ENCODE measurements at places on chromosomes 6 and 20.

DNA sequence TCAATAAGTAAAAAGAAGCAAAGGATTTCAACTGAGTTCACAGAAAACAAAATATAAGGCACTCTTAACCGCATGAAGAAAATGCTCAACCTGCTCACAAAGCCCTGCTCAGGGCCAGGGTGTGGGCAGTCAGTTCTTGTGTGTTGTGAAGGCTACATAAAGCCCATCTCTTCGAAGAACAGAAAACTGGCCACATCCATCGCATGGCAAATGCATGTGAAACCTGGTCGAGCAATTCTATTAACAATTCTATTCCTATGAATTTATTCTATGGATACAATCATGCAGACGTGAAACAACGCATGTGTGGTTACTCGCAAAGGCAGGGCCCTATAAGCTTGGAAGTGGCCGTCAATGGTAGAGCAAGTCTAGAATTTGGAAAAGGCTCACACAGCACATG, 110.5 kb downstream of the PSMB1 start:
- DNase-seq, result no peak

DNA sequence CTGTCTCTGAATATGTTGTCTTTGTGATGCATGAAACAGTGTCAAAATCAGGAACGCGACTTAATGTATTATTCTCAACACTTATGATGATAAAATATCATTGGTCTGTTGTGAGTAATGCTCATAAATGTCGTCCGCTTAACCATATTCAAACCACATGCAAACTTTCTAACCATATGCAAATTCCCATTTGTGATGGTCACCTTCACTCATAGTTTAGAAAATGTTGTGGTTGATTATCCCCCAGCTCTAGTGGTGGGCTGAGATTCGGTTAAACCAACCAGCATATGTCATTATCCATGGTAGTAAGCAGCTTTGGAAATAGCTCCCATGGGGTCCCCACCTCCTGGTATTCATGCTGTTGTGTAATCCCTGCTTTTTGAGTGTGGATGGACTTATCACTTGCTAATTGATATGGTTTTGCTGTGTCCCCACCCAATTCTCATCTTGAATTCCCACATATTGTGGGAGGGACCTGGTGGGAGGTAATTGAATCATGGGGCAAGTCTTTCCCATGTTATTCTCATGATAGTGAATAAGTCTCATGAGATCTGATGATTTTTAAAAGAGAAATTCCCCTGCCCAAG, 360.0 kb upstream of the TSHZ2 start:
- no peak for DNase-seq

DNA sequence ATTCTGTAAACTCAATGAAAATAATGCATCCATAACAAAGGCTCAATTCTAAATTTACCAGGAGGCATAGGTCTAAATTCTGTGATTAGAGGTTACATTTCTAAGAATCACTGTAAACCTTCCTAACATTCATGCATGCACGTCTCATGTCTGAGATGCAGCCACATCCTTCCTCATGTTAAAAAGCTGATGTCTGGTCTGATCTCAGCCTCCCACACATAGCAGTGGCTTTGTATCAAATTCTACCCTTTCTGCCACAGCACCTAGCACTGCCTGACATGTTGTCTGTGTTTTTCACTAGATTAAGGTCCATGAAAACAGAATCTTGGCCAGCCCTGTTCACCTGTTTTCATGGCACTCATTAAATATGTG, 171.1 kb downstream of the WDR27 start:
- DNase-seq, result no peak

DNA sequence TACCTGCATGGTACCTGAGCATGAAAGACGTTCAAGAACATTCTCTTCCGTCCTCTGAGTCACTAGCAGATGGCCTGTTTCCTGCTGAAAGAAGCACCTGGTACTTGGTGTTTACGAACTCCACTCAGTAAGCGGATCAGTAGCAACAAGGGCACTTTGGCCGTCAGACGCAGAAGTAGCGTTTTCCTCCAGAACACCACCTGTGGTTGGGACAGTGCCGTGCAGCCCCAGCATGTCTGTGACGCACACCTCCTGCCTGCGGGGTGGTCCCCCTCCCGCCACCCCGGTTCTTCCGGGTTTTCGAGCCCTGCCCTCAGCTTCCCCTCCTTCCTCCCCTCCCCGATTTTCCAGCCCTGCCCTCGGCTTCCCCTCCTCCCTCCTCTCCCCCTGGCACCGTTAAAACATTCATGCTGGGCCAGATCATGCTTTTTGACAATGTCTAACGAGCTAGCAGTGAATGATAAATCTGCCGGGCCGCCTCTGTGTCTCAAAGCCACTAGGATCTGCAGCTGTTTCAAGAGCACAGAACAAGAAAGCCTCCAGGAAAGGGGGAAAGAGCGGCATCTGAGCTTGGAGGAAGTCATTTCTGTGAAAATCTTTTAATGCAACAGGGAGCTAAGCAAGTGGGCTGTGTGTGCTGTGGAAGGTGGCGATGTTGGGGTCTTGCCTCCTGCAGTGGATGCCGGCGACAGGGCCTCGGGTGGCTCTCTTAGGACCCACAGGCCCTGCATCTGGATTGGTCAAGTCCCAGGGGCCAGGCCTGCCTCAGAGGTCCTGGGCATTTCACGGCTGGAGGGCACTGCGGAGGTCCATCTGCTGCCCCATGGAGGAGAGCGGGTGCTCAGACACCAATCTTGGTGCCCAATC, 207.9 kb downstream of the ERMARD start:
- peak; percentile 53 for DNase-seq

GRCh38 chr20:8855315-8855714, 213.6 kb upstream of the PLCB4 start:
- DNase-seq, result no peak

DNA sequence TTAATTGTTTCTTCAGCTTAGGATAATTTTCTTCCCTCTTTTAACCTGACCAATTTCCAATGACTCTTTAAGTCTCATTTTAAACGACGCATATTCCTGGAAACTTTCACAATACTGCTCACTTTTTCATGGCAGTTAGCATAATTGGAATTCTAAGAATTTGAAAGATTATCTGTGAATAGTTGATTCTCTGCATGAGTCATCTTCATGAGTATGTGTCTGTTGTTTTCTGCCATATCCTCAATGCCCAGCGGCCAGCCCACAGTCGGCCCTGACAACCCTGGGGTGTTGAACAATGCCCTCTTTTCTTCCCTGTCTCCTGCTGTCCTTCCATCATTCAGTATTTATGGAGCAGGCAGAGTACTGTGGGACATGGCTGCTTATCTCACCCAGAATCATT, 554.2 kb downstream of the CDH26 start:
- DNase-seq, result no peak

GRCh38 chr6:23690453-23691049, 435.5 kb upstream of the NRSN1 start:
- DNase-seq, result no peak

DNA sequence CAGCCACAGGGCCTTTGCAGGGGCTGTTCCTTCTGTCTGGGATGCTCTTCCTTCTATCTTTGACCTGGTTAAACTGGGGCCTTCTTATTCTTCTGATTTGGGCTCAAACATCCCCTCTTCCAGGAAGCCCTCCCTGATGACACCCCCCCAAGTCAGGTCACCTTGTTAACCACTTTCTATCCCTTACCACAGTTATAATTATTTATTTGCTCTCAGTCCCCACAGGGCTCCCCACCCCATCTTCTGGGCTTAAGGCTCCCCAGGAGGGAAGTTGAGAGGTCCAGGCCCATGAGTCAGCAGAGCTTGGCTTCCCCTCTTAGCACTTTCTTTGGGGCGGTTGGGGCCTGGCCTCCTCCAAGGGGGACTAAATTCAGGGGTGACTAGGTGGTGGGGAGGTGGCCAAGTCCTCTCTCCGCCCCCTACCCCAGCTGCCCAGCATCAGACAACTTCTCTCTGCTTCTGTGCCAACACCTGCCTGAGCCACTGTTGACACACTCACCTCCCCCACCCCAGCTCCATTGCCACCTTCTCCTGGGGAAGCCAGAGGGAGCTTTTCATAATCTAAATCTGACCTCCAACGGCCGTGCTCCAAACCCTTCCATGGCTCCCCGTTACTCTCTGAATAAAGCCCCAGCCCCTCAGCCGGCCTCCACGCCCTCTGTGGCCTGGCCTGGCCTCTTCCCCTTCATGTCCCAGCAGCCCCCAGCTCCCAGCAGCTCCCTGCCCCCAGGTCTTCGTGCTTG, 70.0 kb downstream of the CEBPB start:
- DNase-seq, result no peak

DNA sequence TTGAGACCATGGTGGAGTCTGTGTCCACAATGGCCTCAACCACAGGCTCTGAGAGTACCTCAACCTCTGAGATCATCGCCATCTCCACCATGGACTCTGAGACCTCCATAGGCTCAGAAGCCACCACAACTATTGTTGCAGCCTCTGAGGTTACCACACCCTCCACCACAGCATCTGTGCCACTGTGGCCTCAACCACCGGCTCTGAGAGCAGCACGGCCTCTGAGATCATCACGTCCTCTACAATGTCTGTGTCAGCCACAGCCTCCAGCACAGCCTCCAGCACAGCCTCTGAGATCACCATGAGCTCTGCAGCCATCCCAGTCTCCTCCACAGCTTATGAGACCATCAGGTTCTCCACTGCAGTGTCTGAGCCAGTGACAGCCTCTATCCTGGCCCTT, 19.4 kb upstream of the MUC21 start:
- DNase-seq, result no peak
